Stimulated activated CD8-positive, alpha-beta memory T cell treated with anti-CD3 and anti-CD28 coated beads, Interleukin-12 subunit alpha, Interleukin-12 subunit beta, amount 100 ng/mL, for 1 hour (primary cell): ENCODE measurements at places on chromosomes 16 and 17.

- DNase-seq = no peak
Observed at GRCh38 chr16:80852261-80852872, 48.0 kb upstream of the CDYL2 start.

DNA sequence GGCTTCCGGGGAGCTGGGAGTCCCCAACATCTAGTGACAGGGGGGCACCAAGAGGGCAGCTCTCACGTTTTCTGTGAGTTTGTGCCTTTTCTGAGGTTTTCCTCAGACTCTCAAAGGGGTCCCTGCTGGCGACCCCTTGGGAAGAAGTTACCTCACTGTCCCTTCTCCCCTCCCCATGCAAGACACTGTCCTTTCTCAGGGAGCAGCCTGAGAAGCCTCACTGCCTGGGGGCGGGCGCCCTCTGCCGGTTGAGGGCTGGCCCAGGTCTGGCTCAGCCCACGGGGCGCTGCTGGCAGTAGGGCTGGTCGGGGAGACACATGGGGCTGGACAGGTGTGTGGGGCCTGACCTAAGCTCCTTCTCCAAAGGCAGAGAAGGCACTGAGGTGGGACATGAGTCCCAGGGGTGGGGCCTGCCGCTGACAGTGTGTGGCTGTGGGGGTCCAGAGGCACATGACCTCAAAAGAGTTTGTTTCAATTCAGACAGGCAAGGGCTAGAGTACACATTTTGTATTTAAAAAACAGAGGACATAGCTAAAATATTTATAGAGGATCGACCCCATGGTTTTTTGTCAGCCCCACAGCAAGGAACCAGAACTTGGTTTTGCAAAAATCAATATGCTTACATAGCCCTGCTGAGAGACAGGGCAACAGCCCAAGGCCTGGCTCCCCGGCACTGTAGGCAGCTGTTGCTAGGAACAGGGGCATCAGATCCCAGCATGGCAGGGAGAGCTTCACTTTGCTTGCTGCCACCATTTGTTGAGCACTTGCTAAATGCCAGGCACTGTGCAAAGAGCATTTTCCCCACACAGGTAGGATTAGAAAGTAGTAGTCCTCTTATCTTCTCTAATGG, 18.5 kb upstream of the ALDH3A1 start:
- peak; percentile 70 for DNase-seq

GRCh38 chr17:12994341-12995074, 23.3 kb downstream of the ELAC2 start:
- no peak for DNase-seq

GRCh38 chr17:65430209-65430833, 131.1 kb downstream of the AXIN2 start:
- DNase-seq = no peak

DNA sequence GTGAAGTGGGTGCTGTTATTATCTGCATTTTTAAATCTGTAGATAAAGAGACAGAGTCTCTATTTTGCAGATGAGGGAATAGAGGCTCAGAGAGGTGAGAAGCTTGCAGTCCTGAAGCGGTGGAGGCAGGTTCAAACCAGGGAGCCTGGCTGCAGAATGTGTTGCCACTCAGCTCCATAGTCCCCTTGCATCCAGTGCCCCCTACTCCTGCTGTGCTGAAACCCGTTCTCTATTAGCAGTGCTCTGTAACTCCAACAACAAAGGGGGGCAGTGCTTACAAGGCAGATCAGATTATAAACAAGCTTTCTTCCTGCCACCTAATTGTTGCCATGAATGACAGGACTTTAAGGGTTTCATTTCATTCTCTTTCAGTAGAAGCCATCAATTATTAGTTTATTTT, 118.1 kb upstream of the CACNG3 start:
- DNase-seq = no peak

DNA sequence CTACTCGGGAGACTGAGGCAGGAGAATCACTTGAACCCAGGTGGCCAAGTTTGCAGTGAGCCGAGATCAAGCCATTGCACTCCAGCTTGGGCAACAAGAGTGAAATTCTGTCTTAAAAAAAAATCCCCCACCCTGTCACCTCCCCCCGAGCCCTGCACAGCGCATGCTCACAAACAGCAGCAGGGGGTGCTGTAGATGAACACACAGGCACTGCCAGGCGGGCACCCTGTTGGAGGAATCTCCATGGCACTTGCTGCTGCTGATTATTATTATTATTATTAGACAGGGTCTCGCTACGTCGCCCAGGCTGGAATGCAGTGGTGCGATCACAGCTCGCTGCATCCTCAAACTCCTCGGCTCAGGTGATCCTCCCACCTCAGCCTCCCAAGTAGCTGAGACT, 24.6 kb downstream of the FZD2 start:
- DNase-seq = no peak

DNA sequence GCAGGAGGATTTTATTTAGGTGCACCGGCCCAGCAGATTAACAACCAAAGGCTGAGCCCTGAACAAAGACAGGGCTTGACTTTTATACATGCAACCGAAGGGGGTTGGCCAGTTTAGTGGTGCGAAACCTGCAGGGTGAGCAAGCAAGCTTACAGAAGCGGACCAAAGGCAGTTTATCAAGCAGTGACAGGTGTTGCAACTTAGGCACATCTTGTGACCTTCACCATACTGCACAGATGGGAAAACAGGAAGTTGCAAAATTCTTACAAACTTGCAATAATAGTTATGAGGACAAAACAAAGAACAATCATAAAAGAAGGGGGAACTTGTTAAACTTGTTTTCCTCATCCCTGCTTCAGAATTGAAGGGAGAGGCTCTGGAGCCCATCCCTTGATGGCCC, 1265.1 kb downstream of the CDH8 start:
- no peak for DNase-seq

DNA sequence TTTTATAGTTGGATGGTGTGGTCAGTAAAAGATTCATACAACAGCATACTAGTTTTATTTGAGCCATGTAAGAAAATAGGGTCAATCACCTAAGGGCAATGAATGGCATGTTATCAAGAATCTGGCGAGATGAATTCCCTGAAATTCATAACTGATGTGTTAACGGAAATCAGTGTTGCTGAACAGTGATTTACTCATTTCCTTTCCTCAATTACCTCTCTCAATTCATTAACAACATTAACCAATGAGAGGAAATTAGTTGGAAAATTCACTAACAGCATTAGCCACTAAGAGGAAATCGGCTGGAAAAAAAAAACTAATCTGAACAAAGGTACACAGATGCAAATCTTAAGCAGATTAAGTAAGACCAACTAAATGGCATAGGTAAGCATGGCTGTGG, 6.3 kb downstream of the CMTR2 start:
- no peak for DNase-seq
